ENCODE measurements at places on chromosomes 1 and 21. TPM values are rescaled to one million over a fixed set of nuclear protein-coding genes. Genes with fewer than 3 reads are reported as not detected.

SLAMF8 gene
- 7.3 TPM for polyA plus RNA-seq

ACTL8 gene
- polyA plus RNA-seq, result not detected

TARDBP gene
- 74.5 TPM for polyA plus RNA-seq

OR2L2 gene
- polyA plus RNA-seq, result not detected

GORAB gene
- 5.7 TPM for polyA plus RNA-seq

SHE gene
- not detected for polyA plus RNA-seq

NHLH1 gene
- polyA plus RNA-seq, result not detected

PLEKHA6 gene
- not detected for polyA plus RNA-seq

OR10J1 gene
- polyA plus RNA-seq, result not detected

RBP7 gene
- not detected for polyA plus RNA-seq

DLGAP3 gene
- not detected for polyA plus RNA-seq

CYP4A11 gene
- not detected for polyA plus RNA-seq

DNA sequence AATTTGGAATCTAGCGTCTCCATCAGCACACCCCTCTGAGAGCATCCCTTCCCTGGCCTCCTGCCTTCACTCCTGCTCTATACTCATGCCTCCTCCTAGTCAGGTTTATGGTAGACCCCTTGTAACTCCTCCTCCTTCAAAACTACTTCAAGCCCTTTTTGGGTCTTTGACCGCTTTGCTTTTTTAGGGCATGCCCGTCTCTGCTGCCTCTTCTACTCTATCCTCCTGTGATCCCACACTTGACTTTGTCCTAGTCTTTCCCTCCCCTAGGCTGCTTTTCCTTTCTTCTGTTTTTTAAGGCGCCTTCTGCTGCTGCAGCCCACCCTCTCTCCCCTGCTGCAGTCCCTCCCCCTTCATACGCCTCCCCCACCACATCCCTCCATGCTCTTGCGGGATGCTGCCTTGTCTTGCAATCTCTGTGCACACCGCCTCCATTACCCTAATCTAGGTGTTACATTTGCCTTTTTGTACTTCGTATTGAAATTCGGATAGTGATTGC lies 1.5 kb downstream of the SNX27 start:
- H3K4me3 ChIP-seq, result peak overlapping the region; percentile 76
- H3K27me3 ChIP-seq, result no peaks in the 10 kb centered on the region
- DNase-seq, result no peak
- H3K4me1 ChIP-seq, result peaks cover 18% of the 10 kb centered on the region
- peak overlapping the region; percentile 59 for H3K27ac ChIP-seq

DNA sequence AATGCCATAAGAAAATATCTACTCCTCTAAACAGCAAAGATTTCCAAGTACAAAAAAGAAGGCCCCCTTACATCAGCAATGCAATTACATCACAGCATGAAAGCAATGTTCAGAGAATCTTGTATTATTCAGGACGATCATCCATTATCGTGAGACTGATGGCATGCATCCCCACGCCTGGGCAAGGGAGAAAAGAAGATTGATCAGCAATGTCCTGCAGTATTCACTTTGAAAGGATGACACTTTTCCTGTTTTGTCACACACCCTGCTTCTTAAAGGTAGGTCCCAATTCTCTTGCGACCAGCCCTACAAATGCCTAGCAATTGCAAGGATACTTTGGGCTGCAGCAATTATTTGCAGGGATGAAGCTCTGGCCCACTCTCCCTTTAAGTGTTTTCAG lies 108.7 kb downstream of the TOMM20 start:
- peaks cover 8% of the 10 kb centered on the region for H3K4me1 ChIP-seq
- H3K27me3 ChIP-seq, result no peaks in the 10 kb centered on the region
- no peak overlapping the region for H3K27ac ChIP-seq
- no peaks in the 10 kb centered on the region for H3K36me3 ChIP-seq
- H3K4me3 ChIP-seq, result no peak overlapping the region

DNA sequence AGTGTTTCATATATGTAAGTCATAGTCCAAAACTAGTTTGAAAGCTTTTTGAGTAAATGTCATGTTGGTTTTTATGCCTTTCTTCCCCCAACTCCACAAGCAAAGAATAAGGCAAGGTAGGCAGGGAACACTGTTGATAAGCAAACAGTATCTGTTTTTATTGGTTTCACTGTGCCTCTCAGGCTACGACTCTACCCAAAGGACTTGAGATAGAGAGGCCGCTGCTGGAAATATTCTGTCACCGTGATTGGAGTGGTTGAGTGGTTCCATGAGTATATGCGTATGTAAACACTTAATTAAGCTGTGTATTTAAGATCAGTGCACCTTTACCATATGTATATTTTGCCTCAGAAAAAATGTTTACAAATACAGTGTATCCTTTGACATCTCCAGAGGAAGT lies 138.1 kb upstream of the KIF26B start:
- no peaks in the 10 kb centered on the region for H3K4me1 ChIP-seq
- H3K4me3 ChIP-seq, result no peak overlapping the region

GRCh38 chr1:147077081-147077480 lies 95.2 kb downstream of the PRKAB2 start:
- peaks cover 15% of the 10 kb centered on the region for H3K4me1 ChIP-seq
- DNase-seq, result no peak
- no peak overlapping the region for H3K27ac ChIP-seq
- H3K36me3 ChIP-seq, result no peaks in the 10 kb centered on the region

DNA sequence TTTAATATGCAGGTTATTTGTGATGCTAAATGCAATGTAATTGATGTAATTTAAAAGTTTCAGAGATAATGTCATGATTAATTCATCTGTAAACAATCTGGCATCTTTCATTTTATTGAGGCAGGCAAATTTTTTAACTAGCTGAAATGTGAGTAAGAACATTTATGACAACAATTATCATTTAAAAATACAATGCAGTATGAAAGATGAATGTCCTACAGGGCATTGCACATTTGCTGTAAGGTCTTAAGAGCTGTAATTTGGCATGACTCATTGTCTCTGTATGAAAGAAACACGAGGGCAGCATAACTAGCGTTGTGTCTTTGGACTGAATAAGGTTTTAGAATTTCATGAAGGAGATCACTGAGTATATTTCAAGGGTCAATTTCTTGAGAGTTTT lies 642.8 kb downstream of the PLA2G4A start:
- no peak overlapping the region for H3K27ac ChIP-seq
- H3K27me3 ChIP-seq, result no peaks in the 10 kb centered on the region
- no peaks in the 10 kb centered on the region for H3K36me3 ChIP-seq
- no peak for DNase-seq
- no peaks in the 10 kb centered on the region for H3K4me1 ChIP-seq

DNA sequence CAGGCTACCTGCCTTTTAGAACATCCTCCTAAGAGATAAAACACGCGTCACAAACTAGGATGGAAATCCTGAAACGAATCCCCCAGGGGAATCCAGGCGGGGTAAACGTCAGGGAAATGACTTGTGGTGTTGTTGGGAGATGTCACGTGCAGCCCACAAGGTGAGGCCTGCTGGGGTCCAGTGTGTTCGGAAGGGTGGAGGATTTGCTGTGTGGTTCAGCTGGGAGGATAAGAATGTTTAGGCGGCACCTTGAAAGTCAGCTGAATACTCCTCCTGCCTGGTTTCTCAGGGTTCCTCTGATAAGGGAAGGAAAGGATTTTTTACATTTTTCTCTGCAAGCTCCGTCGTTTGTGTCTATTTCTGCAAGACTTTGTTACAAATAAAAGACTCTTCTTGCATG lies 74.7 kb upstream of the EFHD2 start:
- DNase-seq, result no peak
- H3K27ac ChIP-seq, result no peak overlapping the region
- H3K4me1 ChIP-seq, result no peaks in the 10 kb centered on the region
- H3K36me3 ChIP-seq, result no peaks in the 10 kb centered on the region
- no peak overlapping the region for H3K4me3 ChIP-seq
- peaks cover 3% of the 10 kb centered on the region for H3K27me3 ChIP-seq

DNA sequence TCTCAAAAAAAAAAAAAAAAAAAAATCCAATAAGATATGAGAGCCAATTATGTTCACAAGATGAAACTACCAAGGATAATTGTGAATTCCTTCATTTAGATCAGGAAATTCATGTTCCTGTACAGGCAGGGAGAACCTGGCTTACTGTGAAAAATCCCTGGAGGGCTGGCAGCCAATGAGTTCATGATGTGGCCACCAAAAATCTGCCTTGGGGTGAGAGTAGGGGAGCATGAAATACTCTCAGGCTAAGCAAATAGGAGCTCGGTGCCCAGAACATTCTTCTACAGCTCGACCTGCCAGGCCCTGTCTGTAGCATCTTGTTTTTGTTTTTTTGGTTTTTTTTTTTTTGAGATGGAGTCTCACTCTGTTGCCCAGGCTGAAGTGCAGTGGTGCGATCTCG lies 50.1 kb downstream of the PIK3CD start:
- H3K4me1 ChIP-seq, result peaks cover 52% of the 10 kb centered on the region
- H3K4me3 ChIP-seq, result no peak overlapping the region
- H3K27me3 ChIP-seq, result no peaks in the 10 kb centered on the region

GRCh38 chr1:193727850-193728249 lies 541.4 kb upstream of the B3GALT2 start:
- H3K27me3 ChIP-seq, result no peaks in the 10 kb centered on the region
- DNase-seq, result no peak
- H3K36me3 ChIP-seq, result no peaks in the 10 kb centered on the region
- no peak overlapping the region for H3K4me3 ChIP-seq

- H3K36me3 ChIP-seq, result peaks cover 1% of the 10 kb centered on the region
- H3K4me1 ChIP-seq, result no peaks in the 10 kb centered on the region
- DNase-seq, result no peak
- no peak overlapping the region for H3K4me3 ChIP-seq
- no peaks in the 10 kb centered on the region for H3K27me3 ChIP-seq
Measured at GRCh38 chr21:33618407-33618806, 23.1 kb downstream of the CRYZL1 start.

DNA sequence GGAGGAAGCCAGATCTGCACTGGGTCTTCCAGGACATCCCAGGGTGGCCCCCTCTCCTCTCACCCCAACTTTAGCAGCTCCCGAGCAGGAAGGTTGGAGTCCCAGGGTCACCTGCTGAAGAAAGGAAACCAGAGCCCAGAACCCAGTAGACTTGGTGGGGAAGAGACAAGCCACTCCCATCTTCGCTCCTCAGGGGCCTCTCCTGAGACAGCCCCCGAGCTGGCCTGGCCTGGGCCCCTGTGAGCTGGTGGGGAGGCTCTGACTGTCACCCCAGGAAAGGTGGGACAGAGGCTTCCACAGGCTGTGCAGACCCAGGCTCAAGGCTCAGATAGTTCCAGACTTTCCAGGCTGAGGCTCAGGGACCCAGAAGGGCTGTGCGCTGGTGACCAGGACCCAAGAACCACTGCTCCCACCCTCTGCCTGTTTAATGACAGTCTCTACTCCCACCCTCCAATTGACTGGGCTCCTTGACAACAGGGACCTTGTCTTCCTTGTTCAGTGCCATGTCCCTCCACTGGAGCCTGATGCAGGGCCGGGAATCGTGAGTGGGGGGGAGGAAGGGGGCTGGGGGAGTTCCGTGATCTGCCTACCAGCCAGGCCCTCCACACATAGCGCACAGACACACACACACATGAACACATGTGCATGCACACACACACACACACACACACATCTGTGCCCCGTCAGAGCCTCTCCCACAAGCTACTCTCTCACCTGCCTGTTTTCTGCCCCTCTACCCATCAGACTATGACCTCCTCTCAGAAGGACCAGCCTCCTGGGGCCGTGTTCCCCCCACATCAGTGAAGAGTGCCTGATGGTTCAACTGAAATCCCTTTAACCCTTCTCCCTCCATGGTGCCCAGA lies 401.2 kb downstream of the MATN1 start:
- no peaks in the 10 kb centered on the region for H3K4me1 ChIP-seq
- no peak for DNase-seq
- H3K27me3 ChIP-seq, result no peaks in the 10 kb centered on the region
- H3K36me3 ChIP-seq, result no peaks in the 10 kb centered on the region

- H3K27ac ChIP-seq, result no peak overlapping the region
- H3K4me1 ChIP-seq, result no peaks in the 10 kb centered on the region
- H3K4me3 ChIP-seq, result no peak overlapping the region
- no peaks in the 10 kb centered on the region for H3K36me3 ChIP-seq
- DNase-seq, result no peak
Measured at GRCh38 chr1:98963064-98963758, 41.5 kb downstream of the PLPPR5 start.

- no peak overlapping the region for H3K27ac ChIP-seq
- peaks cover 55% of the 10 kb centered on the region for H3K4me1 ChIP-seq
Measured at GRCh38 chr1:151825751-151826660, 5.6 kb downstream of the RORC start.

- no peak for DNase-seq
- H3K36me3 ChIP-seq, result no peaks in the 10 kb centered on the region
- no peak overlapping the region for H3K4me3 ChIP-seq
- no peaks in the 10 kb centered on the region for H3K27me3 ChIP-seq
- H3K27ac ChIP-seq, result no peak overlapping the region
Measured at GRCh38 chr1:226994586-226995364, 54.7 kb downstream of the COQ8A start.

GRCh38 chr1:1208713-1209433 lies 2.5 kb upstream of the TNFRSF18 start:
- no peaks in the 10 kb centered on the region for H3K36me3 ChIP-seq
- H3K27me3 ChIP-seq, result no peaks in the 10 kb centered on the region
- no peak overlapping the region for H3K4me3 ChIP-seq
- H3K4me1 ChIP-seq, result peaks cover 39% of the 10 kb centered on the region
- H3K27ac ChIP-seq, result peak overlapping the region; percentile 47
- no peak for DNase-seq

GRCh38 chr1:116824631-116825206 lies 70.5 kb downstream of the CD2 start:
- peak overlapping the region; percentile 71 for H3K27ac ChIP-seq
- H3K36me3 ChIP-seq, result no peaks in the 10 kb centered on the region
- H3K4me3 ChIP-seq, result no peak overlapping the region
- H3K4me1 ChIP-seq, result peaks cover 17% of the 10 kb centered on the region

- H3K36me3 ChIP-seq, result peaks cover 41% of the 10 kb centered on the region
- H3K27ac ChIP-seq, result no peak overlapping the region
- no peak overlapping the region for H3K4me3 ChIP-seq
Measured at GRCh38 chr1:42776502-42776901, 8.3 kb upstream of the TMEM269 start.

DNA sequence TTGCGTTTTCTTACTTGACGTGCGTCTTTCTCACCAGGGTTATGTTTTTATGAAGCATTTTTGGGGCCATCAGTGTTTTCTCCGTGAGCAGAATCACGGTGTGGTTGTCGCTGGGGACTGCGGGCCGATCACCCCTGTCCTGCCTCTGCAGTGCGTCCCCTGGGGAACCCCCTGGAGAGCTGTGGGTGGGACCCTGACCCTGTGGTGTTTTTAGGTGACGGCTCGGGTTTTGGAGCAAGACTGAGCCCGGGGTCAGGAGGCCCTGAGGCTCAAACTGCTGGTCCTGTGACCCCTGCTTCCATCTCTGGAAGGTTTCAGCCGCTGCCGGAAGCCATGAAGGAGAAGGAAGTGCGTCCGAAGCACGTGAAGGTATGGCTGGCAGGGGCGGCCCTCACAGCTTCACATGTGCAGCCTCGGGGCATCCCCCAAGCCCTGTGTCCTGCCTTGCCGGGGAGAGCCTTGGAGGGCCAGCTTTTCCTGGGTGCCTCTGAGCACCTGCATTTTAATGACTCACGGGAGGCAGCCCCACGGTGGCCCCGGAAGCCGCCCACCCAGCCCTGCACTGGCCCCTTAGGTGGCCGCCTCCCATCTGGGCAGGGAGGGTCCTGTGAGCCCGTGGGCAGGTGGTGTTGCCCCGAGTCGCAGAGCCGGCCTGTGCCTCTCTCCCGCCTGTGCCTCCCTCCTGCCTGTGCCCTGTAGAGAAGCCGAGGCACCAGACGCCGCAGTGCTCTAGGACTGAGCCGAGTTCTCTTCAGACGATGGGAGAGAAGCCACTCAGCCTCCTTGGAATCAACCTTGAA lies 36.7 kb upstream of the DIP2A start:
- no peaks in the 10 kb centered on the region for H3K27me3 ChIP-seq
- no peak overlapping the region for H3K27ac ChIP-seq
- no peaks in the 10 kb centered on the region for H3K36me3 ChIP-seq
- DNase-seq, result no peak
- no peak overlapping the region for H3K4me3 ChIP-seq
